ENCODE measurements at places on chromosomes 6 and 20.

DNA sequence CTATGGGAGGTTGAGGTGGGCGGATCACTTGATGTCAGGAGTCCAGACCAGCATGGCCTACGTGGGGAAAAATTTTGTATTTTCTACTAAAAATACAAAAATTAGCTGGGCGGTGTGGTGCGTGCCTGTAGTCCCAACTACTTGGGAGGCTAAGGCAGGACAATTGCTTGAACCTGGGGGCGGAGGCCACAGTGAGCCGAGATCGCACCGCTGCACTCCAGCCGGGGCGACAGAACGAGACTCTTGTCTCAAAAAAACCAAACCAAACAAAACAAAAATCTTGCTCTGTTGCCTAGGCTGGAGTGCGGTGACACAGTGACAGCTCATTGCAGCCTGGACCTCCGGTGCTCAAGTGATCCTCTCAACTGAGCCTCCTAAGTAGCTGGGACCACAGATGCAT is 16.2 kb downstream of the OR2W1 start:
- no peak for ATAC-seq

DNA sequence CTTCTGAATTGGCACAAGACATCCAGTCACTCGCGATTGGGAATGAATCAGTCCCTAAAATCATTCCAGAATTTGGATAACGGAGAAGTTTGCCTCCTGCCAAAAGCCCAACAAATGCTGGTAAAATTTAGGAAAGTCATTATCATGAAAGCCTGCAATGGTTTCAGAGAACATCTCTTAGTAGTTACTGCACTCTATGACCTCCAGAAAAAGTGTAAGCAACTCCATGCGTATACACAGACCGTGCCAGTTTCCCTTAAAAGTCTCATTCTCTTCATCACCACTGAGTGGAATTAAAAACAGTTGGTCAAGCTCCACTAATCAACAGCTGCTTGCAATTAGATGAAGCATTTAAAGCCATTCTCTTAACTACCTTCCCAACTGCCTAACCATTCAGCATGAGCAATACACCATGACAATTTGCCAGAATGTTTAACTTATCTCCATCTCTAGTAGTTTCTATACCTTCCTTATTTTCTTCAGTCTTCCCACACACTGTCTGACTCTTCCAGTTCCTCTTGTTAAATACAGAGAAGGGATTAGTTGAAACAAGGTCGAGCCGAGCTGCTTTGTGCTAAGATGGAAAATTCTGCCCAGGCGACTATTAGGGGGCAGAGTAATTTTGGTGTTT is 183.6 kb upstream of the PRDM1 start:
- peak; percentile 73 for ATAC-seq

DNA sequence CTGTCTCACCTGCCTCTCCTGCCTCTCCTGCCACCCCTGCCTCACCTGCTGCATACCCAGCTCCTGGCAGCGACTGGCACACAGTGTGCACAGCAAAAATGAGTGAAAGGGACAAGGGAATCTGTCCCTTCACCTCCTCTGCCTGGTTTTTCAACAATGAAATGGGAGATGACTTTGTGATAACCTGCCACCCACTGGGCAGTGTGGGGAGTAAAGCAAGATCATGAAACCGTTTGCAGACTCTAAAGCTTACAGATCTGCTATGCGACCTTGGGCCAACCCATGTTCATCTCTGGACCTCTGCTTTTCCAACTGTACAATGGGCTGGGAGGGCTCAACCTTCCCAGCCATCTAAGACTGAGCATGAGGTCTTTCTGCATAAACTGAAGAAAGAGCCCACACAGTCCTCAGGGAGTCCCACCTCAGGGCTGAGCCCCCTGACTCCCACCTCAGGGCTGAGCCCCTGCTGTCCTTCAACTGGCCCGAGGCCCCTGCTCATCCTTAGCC is 81.1 kb downstream of the RIPOR3 start:
- peak; percentile 52 for ATAC-seq

- ATAC-seq: no peak
Measured at GRCh38 chr6:10847684-10848083, 9.3 kb upstream of the MAK start.

- ATAC-seq: no peak
Measured at GRCh38 chr6:129124347-129124746, 241.4 kb downstream of the LAMA2 start.

DNA sequence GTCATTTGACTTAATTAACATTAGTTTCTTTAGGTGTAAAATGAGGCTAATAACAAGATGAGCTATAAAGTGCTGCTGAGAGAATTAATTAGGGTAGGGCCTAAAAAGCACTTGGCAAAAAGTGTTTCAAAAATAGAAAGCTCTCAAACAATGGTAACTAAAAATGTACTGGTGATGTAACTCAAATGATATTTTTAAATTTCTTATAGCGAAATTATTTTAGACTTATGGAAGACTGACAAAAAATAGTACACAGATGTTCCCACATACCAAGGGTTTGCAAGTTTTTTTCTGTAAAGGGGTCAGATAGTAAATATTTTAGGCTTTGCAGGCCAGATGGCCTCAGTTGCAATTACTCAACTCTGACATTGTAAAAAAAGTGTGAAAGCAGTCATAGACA is 190.7 kb upstream of the UFL1 start:
- ATAC-seq: no peak

GRCh38 chr6:157967486-157967885 is 14.2 kb upstream of the SYNJ2 start:
- ATAC-seq: no peak

GRCh38 chr20:61956396-61957342 is 109.0 kb downstream of the TAF4 start:
- no peak for ATAC-seq

GRCh38 chr6:147278891-147279290 is 74.7 kb downstream of the STXBP5 start:
- ATAC-seq: no peak

GRCh38 chr6:39934131-39934757 is at the start of gene MOCS1:
Gene MOCS1, minus strand, starts transcription at chr6:39934462. Its CDS starts 45 bp downstream, at chr6:39934417.
- peak; percentile 99 for ATAC-seq

- no peak for ATAC-seq
Measured at GRCh38 chr6:24191346-24191745, 65.3 kb downstream of the NRSN1 start.

- ATAC-seq: no peak
Measured at GRCh38 chr6:139148557-139149235, 13.8 kb downstream of the HECA start.

DNA sequence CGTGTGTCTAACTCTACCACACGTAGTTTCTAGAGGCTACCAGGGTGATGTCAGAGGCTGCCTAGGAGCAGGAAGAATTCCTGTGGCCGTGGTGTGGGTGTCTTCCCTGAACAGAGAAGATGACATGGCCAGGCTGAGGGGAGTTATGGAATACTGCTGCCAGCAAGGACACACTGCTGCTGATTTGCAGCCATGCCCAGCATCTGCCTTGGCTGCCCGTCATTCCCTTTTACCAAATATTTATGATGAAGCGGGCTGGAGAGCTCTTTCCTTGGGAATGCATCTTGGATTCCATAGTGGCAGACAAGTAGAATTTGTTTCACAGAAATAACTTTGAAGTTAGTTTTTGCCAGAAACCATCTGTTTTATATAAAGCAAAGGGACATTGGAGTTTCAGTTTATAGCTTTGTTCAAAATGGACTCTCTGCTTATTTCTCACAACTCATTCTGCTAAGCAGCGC is 80.8 kb upstream of the VSTM2L start:
- ATAC-seq: peak; percentile 97

DNA sequence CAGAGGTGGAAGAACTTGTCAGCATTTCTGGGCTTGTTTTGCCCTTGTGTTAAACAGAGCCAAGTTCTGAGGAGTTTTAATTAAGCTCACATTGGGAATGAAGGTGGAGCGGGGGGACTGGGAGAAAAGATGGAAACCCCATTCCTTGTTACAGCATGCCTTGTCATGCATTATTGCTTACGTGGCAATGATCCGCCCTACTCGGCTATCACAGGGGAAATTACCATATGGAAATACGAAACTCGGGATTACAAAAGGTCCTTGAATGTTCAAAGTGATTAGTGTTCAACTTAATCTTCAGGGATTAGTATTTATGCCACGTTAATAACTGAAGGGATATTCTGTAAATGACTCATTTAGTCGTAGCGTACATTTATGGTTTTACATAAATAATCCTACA is 86.4 kb downstream of the MAP3K7 start:
- ATAC-seq: no peak

- ATAC-seq: no peak
Measured at GRCh38 chr6:33865478-33866077, 61.8 kb upstream of the MLN start.

DNA sequence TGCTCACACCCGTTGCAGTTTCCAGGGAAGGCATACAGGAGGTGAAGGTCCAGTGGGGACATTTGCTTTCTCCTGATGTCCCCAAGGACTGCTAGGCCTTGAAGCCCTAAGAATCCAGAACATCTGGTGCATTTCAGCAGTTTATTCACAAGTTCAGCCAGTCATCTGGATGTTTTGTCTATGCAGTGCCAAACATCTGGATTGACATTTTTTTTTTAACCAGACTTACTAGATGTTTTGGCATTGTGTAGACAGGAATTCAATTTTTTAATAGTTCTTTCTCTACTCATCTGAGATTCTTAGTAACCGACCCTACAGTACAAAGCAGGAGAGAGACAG is 256.2 kb downstream of the CLIC5 start:
- no peak for ATAC-seq

DNA sequence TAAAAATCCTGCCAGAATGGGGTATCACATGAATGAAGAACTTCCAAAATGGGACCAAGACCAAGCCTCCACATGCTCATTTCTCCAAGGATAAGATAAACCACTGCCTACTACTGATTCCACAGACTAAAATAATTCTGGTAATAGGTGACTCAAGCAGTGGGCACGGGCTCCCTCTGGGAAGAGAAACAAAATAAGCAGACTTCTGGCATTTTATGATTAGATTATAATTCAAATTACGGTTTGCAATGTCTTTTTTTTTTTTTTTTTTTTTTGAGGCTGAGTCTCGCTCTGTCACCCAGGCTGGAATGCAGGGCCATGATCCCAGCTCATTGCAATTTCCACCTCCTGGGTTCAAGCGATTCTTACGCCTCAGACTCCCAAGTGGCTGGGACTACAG is 16.0 kb downstream of the UQCC1 start:
- ATAC-seq: peak; percentile 97

GRCh38 chr20:17651760-17652388 is 30.2 kb downstream of the RRBP1 start:
- ATAC-seq: no peak

DNA sequence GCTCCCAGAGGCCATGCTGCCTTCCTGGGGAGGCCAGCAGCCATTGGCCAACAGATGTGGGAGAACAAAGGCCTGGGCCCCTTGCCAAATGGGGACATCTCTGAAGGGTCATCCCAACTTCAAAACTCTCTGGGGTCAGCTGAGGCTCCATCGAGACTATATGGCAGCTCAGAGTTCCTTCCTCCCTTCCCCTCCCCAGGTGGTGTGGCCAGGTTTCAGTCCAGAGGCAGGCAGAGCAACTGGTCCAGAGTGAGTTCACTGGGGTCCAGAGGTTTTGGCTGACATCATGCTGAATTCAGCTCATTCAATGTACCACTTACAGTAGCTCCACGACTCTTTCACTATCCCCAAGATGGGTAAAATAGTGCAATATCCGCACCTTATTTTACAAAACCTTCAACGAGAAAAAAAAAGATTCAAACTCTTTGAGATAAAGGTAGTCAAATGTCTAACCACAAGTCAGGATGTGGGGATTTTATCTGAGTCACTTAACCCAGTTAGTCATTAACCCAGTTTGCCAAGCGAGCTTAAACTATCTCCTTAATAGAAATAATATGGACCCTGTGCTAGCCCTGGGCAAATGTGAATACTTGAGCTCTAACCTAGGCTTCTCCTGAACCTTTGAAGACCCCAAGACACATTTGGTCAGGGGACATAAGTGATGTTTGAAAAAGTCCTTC is 108.4 kb upstream of the PLEKHG1 start:
- ATAC-seq: no peak

DNA sequence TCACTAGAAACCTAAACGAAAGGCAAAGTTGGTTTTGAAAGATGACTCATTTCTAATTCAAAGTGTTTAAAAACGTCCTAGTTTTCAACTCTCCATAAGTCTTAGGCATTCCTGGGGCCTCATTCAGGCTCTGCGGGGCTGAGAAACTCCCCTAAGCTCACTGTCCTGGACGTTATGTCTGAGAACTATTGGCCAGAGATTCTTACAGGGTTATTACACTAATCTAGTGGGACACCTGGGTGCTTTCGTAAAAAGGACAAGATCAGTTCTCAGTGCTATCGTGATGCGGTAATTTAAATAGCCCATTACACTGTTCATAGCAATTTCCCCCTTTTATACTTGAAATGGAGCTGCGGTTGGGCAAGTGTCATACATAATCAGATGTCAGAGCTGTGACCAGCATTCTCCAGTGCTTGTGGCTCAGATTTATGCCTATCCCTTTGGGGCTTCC is 280.9 kb downstream of the QKI start:
- ATAC-seq: no peak

DNA sequence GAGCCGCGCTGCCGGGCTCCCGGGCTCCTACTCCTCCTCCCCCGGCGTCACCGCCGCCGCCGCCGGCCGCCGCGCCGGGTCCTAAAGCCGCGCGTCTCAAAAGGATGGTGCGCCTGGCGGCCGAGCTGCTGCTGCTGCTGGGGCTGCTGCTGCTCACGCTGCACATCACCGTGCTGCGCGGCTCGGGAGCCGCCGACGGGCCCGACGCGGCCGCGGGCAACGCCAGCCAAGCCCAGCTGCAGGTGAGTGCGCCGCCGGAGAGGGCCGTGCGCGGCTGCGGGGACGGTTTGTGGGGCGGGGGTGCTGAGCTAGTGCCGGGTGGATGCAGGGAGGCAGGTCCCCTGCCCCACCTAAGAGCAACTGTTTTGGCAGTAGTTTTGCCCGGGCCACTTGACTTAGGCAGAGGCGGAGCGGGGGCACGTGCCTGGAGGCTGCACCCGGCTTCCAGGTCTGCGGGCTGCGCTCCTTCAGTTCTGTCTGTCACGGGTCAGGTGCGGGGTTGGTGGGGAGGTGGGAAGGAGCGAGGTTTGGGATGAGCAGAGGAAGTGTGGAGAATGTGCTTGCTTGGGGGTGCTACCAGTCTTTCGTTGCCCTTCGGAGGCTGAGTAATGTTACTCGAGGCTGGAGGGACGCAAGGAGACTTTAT is 722 bp downstream of the ISM1 start:
- peak; percentile 90 for ATAC-seq

DNA sequence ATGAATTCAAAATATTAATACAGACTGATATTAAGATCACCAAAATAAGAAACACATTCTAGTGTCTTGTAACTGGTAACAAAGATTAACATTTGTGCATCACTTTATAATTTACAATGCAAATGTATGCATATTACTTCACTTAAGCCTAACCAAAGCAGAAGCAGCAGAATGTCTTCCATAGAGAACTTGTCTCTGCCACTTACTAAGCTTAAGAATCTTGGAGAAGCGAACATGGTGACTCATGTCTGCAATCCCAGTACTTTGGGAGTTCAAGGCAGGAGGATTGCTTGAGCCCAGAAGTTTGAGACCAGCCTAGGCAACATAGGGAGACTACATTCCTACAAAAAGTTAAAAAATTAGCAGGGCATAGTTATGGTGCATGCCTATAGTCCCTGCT is 18.8 kb downstream of the AK9 start:
- ATAC-seq: peak; percentile 49

Data from SK-N-SH treated with all-trans-retinoic acid at 6 μM for 48 hours (cell line).